ENCODE measurements at places on chromosomes 16 and 17. TPM values are rescaled to one million over a fixed set of nuclear protein-coding genes. Genes with fewer than 3 reads are reported as not detected.
A peak's percentile ranks its signal among the peaks of the same experiment; 100 is the strongest.

- H3K27me3 ChIP-seq: no peaks in the 10 kb centered on the region
- no peaks in the 10 kb centered on the region for H3K36me3 ChIP-seq
- no peak overlapping the region for H3K4me3 ChIP-seq
- no peaks in the 10 kb centered on the region for H3K4me1 ChIP-seq
- H3K27ac ChIP-seq: no peak overlapping the region
Measured at GRCh38 chr16:88375236-88375975, 7.4 kb upstream of the ZNF469 start.

DNA sequence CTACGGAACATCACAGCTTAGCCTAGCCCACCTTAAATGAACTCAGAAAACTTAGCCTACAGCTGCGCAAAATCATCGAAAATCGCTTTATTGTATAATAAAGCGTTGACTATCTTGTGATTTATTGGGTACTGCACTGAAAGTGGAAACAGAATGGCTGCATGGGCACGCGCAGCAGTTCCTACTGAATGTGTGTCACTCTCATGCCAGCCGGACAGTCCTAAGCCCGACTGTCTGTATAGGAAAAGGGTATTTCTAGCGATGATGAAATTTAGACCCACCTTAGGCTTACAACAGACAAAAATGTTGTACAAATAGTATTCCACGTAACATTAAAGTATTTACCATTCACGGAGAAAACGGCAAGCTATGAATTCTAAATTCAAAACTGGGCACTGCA, 9.3 kb downstream of the FBXO31 start:
- H3K4me3 ChIP-seq: no peak overlapping the region
- H3K36me3 ChIP-seq: no peaks in the 10 kb centered on the region
- H3K27me3 ChIP-seq: no peaks in the 10 kb centered on the region
- no peak for DNase-seq
- H3K27ac ChIP-seq: no peak overlapping the region
- peaks cover 12% of the 10 kb centered on the region for H3K4me1 ChIP-seq

DNA sequence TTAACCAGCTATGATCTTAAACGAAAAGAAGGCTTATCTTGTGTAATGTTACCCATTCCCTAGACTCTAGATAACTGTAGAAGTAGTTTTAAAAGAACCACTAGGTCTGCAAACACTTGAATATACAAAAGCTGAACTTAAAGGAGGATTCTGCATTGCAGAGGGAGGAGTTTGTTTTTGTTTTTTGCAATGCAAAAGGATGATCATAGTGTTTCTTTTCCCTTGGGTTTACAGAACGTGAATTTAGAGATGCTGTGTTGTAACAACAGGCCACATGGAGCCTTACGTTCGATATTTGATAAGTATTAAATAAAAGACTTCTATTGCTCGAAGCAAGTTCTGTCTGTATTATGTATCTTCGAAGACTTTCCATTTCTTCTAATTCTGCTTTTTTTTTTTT, 77.6 kb downstream of the CHD9 start:
- no peak overlapping the region for H3K27ac ChIP-seq
- no peaks in the 10 kb centered on the region for H3K27me3 ChIP-seq
- H3K4me1 ChIP-seq: no peaks in the 10 kb centered on the region

- H3K4me1 ChIP-seq: no peaks in the 10 kb centered on the region
- H3K4me3 ChIP-seq: no peak overlapping the region
- no peaks in the 10 kb centered on the region for H3K36me3 ChIP-seq
- H3K27ac ChIP-seq: no peak overlapping the region
- DNase-seq: no peak
Measured at GRCh38 chr17:51666971-51667705, 406.8 kb downstream of the UTP18 start.

- H3K4me1 ChIP-seq: no peaks in the 10 kb centered on the region
- no peak overlapping the region for H3K27ac ChIP-seq
- no peak overlapping the region for H3K4me3 ChIP-seq
- no peak for DNase-seq
- H3K27me3 ChIP-seq: no peaks in the 10 kb centered on the region
Measured at GRCh38 chr17:58020401-58020800, 13.4 kb upstream of the SRSF1 start.

The CKLF gene
- total RNA-seq: 30.6 TPM

DNA sequence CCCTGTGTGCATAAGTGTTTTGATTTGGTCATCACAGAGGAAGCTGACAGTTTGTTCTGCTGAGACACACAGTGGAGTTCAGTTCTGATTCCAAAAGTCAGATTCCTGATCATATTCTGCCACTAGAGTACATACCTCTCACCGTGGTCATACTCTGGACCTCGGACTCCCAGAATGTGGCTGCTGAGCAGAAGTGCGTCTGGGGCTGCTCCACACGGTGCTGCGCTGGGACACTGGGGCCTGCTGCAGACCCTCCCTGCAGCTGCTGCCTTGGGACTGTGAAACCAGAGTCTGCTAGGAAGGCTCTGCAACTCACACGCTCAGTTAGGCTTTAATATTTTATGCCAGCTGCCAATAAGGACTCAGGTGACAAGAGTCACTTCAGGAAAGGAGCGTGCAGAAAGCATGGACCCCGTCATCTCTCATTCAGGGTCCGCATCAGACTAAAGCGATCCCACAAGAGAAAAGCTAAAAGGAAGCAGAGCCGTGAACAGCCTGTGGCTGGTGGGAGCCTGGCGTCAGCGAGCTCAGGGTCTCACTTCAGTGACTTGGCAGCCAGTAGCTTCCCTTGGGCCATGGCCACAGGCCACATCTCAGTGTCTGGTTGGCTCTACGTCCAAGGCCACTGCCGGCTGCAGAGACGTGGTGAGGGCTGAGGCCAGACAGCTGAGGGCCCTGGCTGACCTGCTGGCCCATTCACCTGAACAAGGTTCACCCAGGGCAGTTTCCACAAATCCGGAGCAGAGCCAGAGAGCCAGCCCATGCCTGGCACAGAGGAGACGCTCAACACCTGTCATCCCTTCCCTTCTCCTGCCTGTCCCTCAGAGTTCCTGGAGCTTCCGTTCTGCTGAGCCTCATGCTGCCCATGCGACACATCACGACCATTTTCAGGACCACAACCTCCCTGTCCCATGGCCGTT, 24.7 kb upstream of the KIFC3 start:
- no peak overlapping the region for H3K4me3 ChIP-seq
- peaks cover 4% of the 10 kb centered on the region for H3K4me1 ChIP-seq
- no peaks in the 10 kb centered on the region for H3K27me3 ChIP-seq
- DNase-seq: no peak
- peak overlapping the region; percentile 12 for H3K27ac ChIP-seq
- no peaks in the 10 kb centered on the region for H3K36me3 ChIP-seq

The GPR142 gene
- 0.25 TPM for total RNA-seq

- no peak overlapping the region for H3K27ac ChIP-seq
- no peaks in the 10 kb centered on the region for H3K27me3 ChIP-seq
- DNase-seq: no peak
- H3K36me3 ChIP-seq: no peaks in the 10 kb centered on the region
- no peaks in the 10 kb centered on the region for H3K4me1 ChIP-seq
Measured at GRCh38 chr16:49504626-49505025, 131.0 kb downstream of the C16orf78 start.

GRCh38 chr17:35895636-35896587, 15.8 kb upstream of the CCL5 start:
- H3K27me3 ChIP-seq: no peaks in the 10 kb centered on the region
- H3K27ac ChIP-seq: no peak overlapping the region
- peaks cover 2% of the 10 kb centered on the region for H3K4me1 ChIP-seq
- H3K4me3 ChIP-seq: no peak overlapping the region
- DNase-seq: no peak

DNA sequence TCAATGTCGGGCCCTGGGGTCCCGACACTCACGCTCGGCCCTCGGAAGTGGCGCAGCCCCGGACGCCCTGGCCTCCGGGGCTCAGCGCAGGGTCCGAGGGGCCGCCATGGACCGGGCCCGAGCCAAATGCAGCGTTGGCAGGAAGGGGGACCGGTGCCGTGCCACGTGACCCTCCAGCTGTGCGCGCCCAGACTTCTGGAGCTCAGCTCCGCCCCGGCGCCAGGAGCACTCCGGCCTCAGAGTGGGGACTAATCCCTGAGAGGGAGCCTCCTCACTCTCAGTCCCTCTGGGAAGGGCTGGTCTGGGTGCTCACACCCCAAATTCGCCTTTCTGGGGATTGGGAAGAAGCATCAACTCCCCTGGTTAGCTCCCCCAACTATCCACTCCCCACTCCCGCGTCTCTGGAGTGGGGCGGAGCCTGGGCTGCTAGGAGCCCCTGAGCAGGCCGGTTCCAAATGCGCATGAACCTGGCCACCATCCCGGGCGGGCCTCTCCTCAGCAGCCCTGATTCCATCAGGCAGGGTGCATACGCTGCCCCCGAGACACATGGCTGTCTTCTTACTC, at the start of gene B3GNT9:
Gene B3GNT9 (minus strand): TSS at position 166 of the 564 bp plus-strand sequence. CDS start 513 bp downstream, outside the sequence.
- no peaks in the 10 kb centered on the region for H3K4me1 ChIP-seq
- no peaks in the 10 kb centered on the region for H3K27me3 ChIP-seq
- peak within 1 kb of the TSS; percentile 55 for H3K4me3 ChIP-seq
- no peaks in the 10 kb centered on the region for H3K36me3 ChIP-seq
- peak; percentile 83 for DNase-seq

The SEZ6L2 gene
- total RNA-seq: 1.4 TPM

DNA sequence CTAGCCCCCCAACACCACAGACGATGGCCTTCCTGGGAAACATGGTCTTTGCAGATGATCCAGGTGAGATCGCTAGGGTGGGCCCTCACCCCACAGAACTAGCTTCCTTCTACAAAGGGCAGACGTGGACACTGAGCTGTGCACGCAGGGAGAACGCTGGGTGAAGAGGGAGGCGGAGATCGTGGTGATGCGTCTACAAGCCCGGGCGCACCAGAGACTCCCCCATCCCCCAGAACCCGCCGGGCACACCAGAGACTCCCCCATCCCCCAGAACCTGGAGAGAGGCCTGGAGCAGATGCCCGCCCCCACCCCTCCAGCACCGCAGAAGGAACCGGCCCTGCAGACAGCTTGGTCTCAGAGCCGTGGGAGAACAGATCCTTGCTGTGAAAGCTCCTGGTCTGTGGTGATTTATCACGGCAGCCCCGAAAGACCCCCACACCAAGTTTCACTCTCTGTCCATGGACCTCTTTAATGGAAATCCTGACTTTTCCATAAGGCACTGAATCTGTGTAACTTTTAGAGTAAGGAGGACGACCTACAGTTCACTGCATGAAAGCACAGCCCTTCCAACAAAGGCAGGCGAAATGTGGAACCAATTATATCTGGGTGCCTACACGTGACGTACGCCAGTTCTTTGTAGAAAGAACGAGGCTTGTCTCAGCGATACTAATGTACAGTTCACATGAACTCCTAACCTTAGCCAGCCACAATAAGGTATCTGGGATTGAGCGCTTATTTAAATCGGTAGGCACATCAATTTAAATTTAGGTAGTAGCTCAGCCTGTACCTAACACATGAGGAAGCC, 88.5 kb downstream of the ANKRD11 start:
- no peaks in the 10 kb centered on the region for H3K27me3 ChIP-seq
- peaks cover 13% of the 10 kb centered on the region for H3K4me1 ChIP-seq
- no peak overlapping the region for H3K27ac ChIP-seq
- H3K4me3 ChIP-seq: no peak overlapping the region
- no peak for DNase-seq
- no peaks in the 10 kb centered on the region for H3K36me3 ChIP-seq

The RHBDL1 gene
- total RNA-seq: 2.0 TPM

- H3K4me3 ChIP-seq: no peak overlapping the region
- H3K27me3 ChIP-seq: no peaks in the 10 kb centered on the region
- no peak overlapping the region for H3K27ac ChIP-seq
Measured at GRCh38 chr17:49063652-49064051, 66.5 kb downstream of the IGF2BP1 start.

DNA sequence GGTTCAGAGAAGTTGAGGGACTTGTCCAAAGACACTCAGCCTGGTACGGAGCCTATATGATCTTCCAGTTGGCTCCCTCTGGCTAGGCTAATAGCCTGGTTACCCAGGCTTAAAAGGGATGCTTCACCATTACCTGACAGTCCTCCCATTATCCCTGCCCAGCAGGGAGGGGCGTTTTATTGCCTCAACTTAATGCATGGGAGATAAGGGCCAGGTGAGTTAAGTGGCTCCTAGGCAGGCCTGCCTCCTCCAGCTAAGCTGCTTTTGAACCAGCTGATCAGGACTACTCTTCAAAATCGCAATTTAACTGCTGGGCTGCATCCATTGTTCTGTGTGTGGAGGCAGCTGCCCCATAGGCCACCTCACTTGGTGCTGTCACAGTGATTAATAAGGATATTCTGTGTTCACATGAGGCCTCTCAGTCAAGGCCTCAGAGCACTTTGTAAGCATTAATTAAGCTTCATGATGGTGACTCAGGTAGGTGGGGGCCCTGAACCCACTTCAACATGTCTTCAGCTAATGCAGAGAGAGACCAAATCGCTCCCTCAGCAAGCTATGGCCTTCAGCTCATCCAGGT, 27.9 kb downstream of the SMPD3 start:
- H3K4me1 ChIP-seq: no peaks in the 10 kb centered on the region
- no peak overlapping the region for H3K4me3 ChIP-seq
- H3K36me3 ChIP-seq: no peaks in the 10 kb centered on the region
- H3K27ac ChIP-seq: no peak overlapping the region

- no peaks in the 10 kb centered on the region for H3K36me3 ChIP-seq
- no peak overlapping the region for H3K4me3 ChIP-seq
- no peaks in the 10 kb centered on the region for H3K27me3 ChIP-seq
- peaks cover 34% of the 10 kb centered on the region for H3K4me1 ChIP-seq
- peak; percentile 82 for DNase-seq
Measured at GRCh38 chr17:77420804-77421629, 280.2 kb downstream of the SEC14L1 start.

DNA sequence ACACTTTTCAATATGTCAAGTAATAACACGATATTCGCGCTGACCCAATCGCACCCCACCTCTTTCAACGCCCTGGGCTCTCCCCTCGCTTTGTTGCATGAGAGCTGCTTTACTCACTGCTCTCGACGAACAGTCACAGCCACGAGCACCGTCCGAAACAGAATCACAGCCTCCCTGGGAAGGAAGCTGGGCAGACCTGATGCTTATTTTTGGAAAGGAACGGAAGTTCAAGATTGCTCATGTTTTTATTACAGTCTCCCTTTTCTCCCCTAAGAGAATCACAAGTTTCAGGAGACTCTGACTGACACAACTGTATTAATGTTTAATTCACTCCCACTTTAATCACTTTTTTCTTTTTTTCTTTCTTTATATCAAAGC, 67.8 kb downstream of the ANKRD11 start:
- no peak overlapping the region for H3K27ac ChIP-seq
- H3K4me1 ChIP-seq: peaks cover 26% of the 10 kb centered on the region
- H3K36me3 ChIP-seq: no peaks in the 10 kb centered on the region
- H3K27me3 ChIP-seq: no peaks in the 10 kb centered on the region
- no peak overlapping the region for H3K4me3 ChIP-seq

- H3K4me3 ChIP-seq: no peak overlapping the region
- H3K36me3 ChIP-seq: no peaks in the 10 kb centered on the region
- H3K27me3 ChIP-seq: no peaks in the 10 kb centered on the region
Measured at GRCh38 chr17:57451191-57451590, 194.9 kb downstream of the MSI2 start.

- H3K4me1 ChIP-seq: no peaks in the 10 kb centered on the region
- H3K27ac ChIP-seq: no peak overlapping the region
- H3K36me3 ChIP-seq: no peaks in the 10 kb centered on the region
- no peak for DNase-seq
- H3K27me3 ChIP-seq: no peaks in the 10 kb centered on the region
- H3K4me3 ChIP-seq: no peak overlapping the region
Measured at GRCh38 chr17:37219876-37220606, 155.7 kb upstream of the C17orf78 start.

- no peak overlapping the region for H3K4me3 ChIP-seq
- DNase-seq: peak; percentile 29
- no peaks in the 10 kb centered on the region for H3K27me3 ChIP-seq
- peaks cover 2% of the 10 kb centered on the region for H3K4me1 ChIP-seq
- H3K36me3 ChIP-seq: no peaks in the 10 kb centered on the region
Measured at GRCh38 chr17:65278050-65278819, 141.1 kb downstream of the RGS9 start.

Measured in ovary (tissue), 10 donors.